ENCODE measurements at places on chromosomes 7 and 10. TPM values are rescaled to one million over a fixed set of nuclear protein-coding genes. Genes with fewer than 3 reads are reported as not detected.

Gene MKRN1
- 86.5 TPM for total RNA-seq

Gene DLG5
- 39.9 TPM for total RNA-seq

Gene IFRD1
- 94.4 TPM for total RNA-seq

Gene BLNK
- 6.2 TPM for total RNA-seq

Gene INHBA
- total RNA-seq: 0.17 TPM

Gene BMPR1A
- total RNA-seq: 46.2 TPM

Gene LIPN
- total RNA-seq: not detected

Gene FAM221A
- total RNA-seq: 6.3 TPM

Gene CUBN
- 1.9 TPM for total RNA-seq

Gene FAM241B
- total RNA-seq: 1.7 TPM

Gene POLR2J3
- total RNA-seq: 18.8 TPM

Gene GATAD1
- 52.0 TPM for total RNA-seq

Gene TFPI2
- 1.2 TPM for total RNA-seq

Gene HOXA13
- total RNA-seq: not detected

Gene PRSS37
- not detected for total RNA-seq

Gene GPER1
- total RNA-seq: 7.3 TPM

Gene ANXA11
- 171 TPM for total RNA-seq

Gene TFR2
- total RNA-seq: 0.88 TPM

Gene ADAM22
- 3.1 TPM for total RNA-seq

Gene FFAR4
- total RNA-seq: 1.1 TPM

Gene EIF4EBP2
- total RNA-seq: 198 TPM

Gene NRAP
- not detected for total RNA-seq

Data from subcutaneous adipose tissue (tissue), 4 donors.